Bronchial epithelial cell (primary cell): ENCODE measurements at places on chromosomes 6 and 20. TPM values are rescaled to one million over a fixed set of nuclear protein-coding genes. Genes with fewer than 3 reads are reported as not detected.

DNA sequence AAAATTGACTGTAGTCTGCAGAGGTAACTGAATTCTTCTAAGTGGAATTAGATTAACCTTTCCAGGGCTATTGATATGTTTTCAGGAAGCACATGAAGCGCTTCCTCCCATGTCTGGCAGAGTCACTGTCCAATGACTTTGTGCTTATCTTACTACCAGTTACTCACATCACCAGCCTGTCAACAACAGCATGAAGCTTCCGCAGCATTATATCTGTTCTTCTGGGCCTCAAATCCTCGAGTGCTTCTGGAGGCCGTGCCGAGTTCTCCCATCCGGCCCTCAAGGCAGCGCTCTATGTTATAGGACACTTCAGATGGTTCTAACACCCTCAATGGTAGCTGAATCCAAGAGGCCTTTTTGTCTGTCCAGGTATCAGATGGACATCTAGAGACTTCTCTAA lies 33.2 kb downstream of the PSMG4 start:
- DNase-seq = no peak

DNA sequence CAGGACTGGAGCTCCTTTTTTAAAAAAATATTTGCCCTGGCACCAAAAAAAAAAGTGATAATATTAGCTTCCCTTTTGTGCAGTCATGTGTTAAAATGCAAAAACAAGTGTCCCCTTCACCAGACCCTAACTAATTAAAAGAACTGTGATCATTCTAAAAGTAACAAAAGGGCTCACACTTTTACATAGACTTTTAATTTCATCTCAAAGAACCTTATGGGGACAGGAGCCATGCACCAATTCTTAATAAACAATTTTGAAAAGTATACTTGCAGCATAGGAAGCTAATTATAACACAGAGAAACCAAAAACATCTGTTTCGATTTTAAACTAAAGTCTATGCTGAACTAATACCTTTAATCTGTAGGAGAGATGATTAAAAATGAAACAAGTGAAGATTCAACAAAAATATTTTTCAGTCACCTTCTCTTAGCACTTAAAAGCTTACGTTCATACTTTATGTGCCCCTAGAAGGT lies 17.3 kb downstream of the STX7 start:
- no peak for DNase-seq

GRCh38 chr20:37326666-37327065 lies 19.3 kb upstream of the SRC start:
- no peak for DNase-seq

- DNase-seq = no peak
Measured at GRCh38 chr6:170221753-170222400, 69.0 kb downstream of the DLL1 start.

- peak; percentile 52 for DNase-seq
Measured at GRCh38 chr6:16494793-16495192, 256.4 kb downstream of the GMPR start.

DNA sequence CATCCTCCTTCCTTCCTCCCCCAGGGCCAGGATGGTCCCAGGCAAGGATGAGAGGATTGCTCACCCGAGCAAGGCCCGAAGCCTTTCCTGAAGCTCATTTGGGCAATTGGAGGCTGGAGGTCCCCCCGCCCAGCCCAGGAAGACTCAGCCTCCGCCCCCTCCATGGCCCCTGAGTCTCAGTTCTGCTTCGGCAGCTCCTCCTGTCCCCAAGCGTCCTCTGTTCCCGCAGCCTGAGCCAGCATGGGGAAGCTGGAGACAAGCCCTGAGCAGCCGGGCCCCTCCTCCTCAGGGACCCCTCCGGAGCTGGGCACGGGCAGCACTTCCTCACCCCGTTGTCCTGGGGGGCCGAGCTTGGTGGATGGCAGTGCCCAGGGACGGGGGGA lies 26.0 kb downstream of the SLC17A9 start:
- DNase-seq = no peak

DNA sequence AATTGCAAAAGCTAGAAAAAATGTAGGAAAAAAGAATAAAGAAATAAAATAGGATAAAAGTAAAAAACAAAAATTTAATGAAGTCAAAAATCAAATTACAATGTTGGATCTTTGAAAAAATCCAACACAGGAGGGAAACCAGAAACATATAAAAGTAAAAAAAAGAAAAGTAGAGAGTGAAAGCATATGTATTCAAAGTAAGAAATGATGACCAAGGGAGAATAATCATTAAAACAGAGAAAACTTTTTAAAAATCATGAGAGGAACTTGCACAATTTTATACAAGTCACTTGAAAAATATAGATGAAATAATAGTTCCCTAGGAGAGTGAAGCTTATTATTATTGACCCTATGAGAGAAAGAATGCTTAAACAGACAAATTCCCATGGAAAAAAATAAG lies 138.2 kb downstream of the COL21A1 start:
- no peak for DNase-seq

DNA sequence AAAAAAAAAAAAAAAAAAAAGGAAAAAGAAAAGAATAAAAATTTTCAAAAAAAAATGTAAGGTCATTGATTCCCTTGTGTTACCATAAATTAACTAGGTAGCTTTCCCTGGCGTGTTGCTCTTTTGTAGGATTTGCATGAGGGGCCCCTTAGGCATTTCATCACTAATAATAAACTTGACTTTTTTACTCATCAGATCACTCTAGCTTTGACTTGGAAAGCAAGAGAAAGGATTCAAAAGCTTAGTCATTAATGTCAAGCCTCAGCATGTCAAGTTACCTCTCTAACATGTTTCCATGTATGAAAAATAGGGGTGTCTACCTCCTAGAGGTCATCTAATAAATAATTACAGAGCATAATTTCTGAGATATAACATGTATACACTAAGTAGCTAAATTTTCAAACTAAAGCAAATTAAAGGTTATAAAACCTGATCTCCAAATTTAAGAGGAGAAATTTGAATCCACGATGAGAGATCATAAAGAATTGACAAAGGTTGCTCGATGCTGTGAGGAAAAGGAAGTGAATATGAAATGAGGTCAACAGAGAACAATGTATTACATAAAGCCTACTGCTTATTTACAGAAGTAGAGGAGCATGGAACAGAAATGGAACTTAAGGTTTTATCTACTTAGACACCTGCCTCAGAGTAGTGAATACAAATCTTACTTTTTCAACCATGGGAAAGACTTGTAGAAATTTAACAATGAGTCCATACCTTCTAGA lies 86.8 kb downstream of the ARHGAP18 start:
- peak; percentile 99 for DNase-seq

- no peak for DNase-seq
Measured at GRCh38 chr20:43188861-43189553, 699 bp downstream of the PTPRT start.

DNA sequence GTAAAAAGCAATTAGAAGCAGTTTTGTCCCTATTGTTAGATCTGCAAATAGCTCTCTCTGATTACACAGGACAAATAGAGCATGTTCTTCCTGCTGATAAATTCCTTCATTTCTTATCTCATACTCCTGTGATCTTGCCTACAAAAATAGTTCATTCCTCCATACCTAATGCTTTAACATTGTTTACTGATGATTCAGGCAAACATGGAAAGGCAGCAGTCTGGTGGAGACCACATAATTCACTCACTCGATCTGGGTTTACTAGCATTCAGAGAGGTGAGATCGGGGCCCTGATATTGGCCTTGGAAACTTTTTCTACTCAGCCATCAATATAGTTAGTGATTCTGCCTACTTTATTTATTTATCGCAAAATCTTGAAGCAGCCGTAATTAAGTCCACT lies 20.2 kb downstream of the HLA-DPA1 start:
- DNase-seq = no peak

GRCh38 chr6:32983964-32984621 lies 15.7 kb downstream of the BRD2 start:
- DNase-seq = peak; percentile 21

- no peak for DNase-seq
Measured at GRCh38 chr6:109472132-109472995, 10.7 kb downstream of the ZBTB24 start.

- no peak for DNase-seq
Measured at GRCh38 chr6:164331026-164331425, 916.5 kb downstream of the QKI start.

DNA sequence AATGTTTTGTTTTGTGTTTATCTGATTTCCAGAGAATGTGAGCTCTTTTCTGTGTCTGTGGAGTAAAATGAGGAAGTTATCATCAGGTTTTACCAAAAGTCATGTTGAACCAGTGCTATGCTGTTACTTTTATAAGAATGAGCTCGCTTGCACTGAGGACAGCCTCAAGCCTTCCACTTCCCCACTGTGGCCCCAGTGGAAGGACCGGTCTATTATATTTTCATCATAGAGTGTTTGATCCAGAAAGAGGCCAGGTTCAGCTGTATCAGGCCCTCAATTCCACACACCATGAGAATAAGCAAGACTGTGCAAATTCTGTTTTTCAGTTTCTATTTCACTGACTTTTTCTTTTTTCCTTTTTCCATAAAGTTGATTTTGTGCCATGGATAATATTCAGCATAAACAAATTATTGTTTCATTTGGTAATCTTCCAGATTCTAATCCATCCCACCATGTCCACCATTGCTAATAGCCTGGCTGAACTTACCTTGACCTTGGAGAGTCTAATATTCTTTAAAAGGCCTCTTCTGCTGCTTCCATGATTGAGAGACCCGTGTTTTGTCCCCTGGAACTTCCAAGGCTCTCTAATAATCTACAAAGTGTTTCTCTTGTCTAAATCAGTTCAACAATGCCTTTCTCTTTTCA lies 286.2 kb downstream of the THBS2 start:
- DNase-seq = no peak

DNA sequence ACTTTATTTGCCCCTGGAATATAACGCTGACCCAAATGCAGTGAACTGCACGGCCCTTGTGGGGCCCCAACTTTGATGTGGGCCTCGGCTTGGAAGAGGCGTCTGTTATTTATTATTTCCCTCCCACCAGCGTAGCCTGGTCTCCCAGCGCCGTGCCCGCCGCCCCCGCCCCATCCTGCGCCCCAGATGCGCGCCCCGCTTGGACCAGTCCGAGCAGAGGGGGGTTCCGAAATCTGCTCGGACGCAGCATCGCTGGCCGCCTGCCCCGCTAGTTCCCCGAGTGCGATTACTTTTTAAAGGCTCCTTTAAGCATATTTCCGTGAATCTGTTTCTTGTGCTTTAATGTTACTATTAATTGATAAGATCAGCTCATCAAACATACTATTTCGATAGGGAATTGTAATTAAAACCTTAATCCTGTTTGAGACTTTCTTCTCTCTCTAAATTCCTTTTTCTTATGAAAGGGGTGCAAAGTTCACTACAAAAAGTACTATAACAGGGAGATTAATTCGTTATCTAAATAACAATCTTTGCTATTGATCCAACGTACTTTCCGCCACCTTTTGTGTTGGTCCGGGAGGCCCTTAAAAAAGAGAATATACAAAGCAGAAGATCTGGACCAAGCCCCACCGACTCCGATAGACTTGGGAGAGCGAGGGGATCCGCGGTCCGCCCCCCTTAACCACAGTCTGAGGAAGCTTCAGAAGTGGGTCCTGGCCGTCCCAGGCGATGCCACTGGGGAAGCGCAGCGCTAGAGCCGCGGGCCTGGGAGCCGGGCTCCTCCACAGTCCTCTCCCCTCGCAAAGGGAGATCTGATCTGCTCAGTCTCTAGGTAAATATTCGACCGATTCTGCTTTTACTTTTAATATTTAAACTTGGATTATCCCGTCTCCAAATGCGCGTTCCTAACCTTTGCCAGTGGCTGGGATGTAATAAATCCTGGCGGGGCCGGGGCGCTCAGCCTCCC lies 10.2 kb downstream of the POU3F2 start:
- DNase-seq = no peak

DNA sequence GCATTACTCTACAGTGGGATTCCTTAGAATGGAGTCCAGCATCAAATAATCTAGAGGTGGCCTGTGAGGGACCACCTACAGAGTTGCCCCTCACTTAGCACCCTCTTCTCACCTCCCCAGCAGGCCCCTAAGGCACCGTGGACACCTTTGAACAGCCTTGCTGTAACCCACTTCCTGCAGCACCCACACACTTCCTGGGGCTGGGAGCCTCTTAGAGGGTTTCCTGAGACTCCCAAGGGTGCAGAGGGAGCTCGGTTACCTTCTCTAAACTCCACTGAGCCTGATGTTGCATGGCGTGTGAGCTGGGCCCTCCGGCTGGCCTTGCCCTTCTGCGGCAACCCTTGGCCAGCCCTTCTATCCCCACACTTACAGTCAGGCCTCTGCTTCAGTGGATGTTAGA lies 7.3 kb upstream of the SIRPG start:
- no peak for DNase-seq

GRCh38 chr6:73394577-73395354 lies at the start of gene DDX43:
Gene DDX43, plus strand, starts transcription at chr6:73394828. Its CDS starts 78 bp downstream, at chr6:73394906.
- DNase-seq = peak; percentile 15

DNA sequence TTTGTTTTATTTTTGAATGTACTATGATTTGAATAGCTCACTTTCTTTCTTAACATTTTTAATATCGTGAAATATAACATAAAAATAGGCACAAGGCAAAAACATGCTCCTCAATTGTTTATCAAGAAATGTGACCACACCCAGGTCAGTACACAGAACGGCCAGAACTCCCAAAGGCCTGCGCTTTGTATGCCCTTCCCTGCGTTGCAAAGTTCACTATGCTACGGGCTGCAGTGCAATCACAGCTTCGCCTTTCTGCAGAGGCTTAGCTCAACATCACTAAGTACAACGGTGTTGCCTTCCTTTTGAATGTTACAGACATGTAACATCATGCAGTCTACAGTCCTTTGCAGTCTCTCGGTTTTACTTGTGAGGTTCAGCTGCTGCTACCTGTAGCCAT lies 333.4 kb downstream of the THBS2 start:
- no peak for DNase-seq

GRCh38 chr6:9659848-9660247 lies 755.0 kb downstream of the TFAP2A start:
- DNase-seq = no peak

GRCh38 chr6:122118945-122119506 lies 280.4 kb upstream of the HSF2 start:
- DNase-seq = no peak

DNA sequence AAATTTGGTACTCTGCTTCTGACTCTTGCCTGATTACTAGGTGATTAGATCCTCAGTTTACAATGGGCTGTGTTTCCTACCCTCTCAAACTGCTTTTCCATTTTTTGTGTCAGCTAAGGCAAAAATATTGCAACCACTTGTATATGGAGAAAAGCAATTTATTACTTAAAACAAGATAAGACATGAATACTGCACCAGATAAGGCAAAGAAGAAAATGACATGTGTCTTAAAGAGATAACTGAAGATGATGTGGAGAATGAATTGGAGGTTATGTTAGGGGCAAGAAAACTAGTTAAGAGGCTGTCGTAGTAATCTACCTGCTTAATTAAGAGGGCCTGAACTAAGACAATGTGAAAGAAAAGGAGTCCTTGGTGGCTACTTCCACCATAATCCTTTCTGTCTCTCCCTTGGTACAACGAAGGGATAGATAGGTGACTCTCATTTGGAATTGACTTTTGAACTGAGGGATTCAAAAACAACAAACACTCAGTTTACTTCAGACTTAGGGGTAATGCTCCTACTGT lies 16.3 kb upstream of the REV3L start:
- no peak for DNase-seq

GRCh38 chr20:25503936-25504335 lies 81.4 kb downstream of the NINL start:
- no peak for DNase-seq

Gene CNR1
- total RNA-seq = under 0.01 and 0.13 TPM in 2 replicates

Gene NFATC2
- under 0.01 TPM in 1 of 2 replicates, not detected in the other for total RNA-seq

Gene HSD17B8
- 59.8 and 76.4 TPM in 2 replicates for total RNA-seq

Gene SLC17A9
- total RNA-seq = 0.13 and 0.53 TPM in 2 replicates

Gene TNXB
- total RNA-seq = 1.4 and 2.4 TPM in 2 replicates

Gene C6orf58
- not detected in 2 replicates for total RNA-seq

Gene APOM
- 0.26 and 0.53 TPM in 2 replicates for total RNA-seq
